CD8-positive, alpha-beta memory T cell (primary cell): ENCODE measurements at places on chromosomes 11 and 22. TPM values are rescaled to one million over a fixed set of nuclear protein-coding genes. Genes with fewer than 3 reads are reported as not detected.

Gene HTR3B
- not detected for total RNA-seq

Gene YPEL4
- 1.7 TPM for total RNA-seq

Gene FOSL1
- total RNA-seq, result 26.4 TPM

DNA sequence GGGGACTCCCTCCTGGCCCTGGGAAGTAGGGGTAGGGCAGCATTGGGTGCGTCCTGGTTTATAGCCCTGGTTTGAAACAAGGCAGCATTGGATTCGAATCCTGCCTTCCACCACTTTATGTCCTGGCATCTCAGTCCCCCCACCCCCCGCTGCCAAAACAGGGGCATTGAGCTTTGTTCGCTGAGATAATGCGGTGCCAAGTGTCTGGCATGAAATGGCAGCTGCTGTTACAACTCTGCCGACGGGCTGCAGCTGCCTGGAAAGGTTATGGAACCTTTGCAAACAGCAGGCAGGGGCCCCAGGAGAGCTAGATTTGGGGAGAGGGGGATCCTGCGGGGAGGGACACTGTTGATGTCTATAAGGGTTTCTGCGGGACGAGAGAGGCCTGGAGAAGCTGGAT, 1.9 kb downstream of the TST start:
- H3K4me1 ChIP-seq, result peaks cover 6% of the 10 kb centered on the region
- no peaks in the 10 kb centered on the region for H3K27me3 ChIP-seq

DNA sequence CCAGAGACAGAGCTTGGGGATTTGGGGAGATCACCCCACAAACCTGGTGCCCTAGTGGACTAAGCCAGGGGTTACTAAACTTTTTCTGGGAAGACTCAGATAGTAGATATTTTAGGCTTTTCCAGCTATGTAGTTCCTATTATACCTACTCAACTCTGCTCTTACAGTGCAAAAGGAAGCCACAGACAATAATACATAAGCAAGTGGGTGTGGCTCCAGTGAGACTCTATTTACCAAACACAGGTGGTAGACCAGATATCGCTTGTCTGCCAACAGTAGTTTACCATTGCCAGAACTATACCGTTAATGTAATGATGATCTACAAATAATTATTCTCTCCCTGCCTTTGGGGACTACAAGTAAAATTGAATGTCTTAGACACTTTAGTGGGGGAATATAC, 6.9 kb downstream of the LDHC start:
- no peak overlapping the region for H3K4me3 ChIP-seq
- H3K4me1 ChIP-seq, result no peaks in the 10 kb centered on the region
- no peaks in the 10 kb centered on the region for H3K36me3 ChIP-seq
- H3K27ac ChIP-seq, result no peak overlapping the region
- DNase-seq, result no peak

- no peak overlapping the region for H3K27ac ChIP-seq
- H3K36me3 ChIP-seq, result no peaks in the 10 kb centered on the region
- no peaks in the 10 kb centered on the region for H3K4me1 ChIP-seq
- no peak overlapping the region for H3K4me3 ChIP-seq
Measured at GRCh38 chr11:2077061-2077802, 62.0 kb downstream of the IGF2 start.
